Right lung (tissue), 10 donors: ENCODE measurements at places on chromosomes 4 and X.

GRCh38 chrX:96989830-96990571 is 106.3 kb downstream of the RPA4 start:
- no peak for DNase-seq

DNA sequence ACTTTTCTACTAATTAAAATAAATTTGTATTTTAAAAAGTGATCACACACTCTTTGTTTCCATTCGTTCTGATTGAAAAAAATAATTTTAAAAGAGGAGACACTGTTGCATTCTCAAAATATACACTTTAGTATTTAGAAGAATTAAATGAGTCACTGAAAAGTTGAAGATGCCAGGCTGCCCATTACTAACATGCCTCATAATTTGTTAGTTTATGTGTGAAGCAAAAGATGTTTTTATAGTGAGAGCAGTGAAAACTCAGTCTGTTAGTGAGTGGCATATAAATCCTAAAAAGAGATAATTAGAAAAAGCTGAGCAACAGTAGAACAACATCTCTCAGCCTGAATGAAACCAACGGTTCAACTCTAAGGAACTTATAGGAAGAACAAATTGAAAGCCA is 143.4 kb downstream of the CDS1 start:
- DNase-seq = no peak

- no peak for DNase-seq
Observed at GRCh38 chrX:35819241-35819640, 21.1 kb downstream of the MAGEB16 start.

- DNase-seq = no peak
Observed at GRCh38 chrX:12304261-12304660, 166.0 kb downstream of the FRMPD4 start.

- no peak for DNase-seq
Observed at GRCh38 chr4:54929459-54929858, 195.9 kb downstream of the KDR start.
